ENCODE measurements at places on chromosomes 13 and 19.

GRCh38 chr19:44792281-44792680 is 14.6 kb downstream of the CBLC start:
- H3K4me3 ChIP-seq = no peak overlapping the region
- H3K27ac ChIP-seq = no peak overlapping the region
- DNase-seq = no peak

GRCh38 chr13:76035711-76036110 is 399.6 kb downstream of the LMO7 start:
- no peak for DNase-seq
- no peak overlapping the region for H3K4me3 ChIP-seq
- H3K27ac ChIP-seq = no peak overlapping the region
- no peaks in the 10 kb centered on the region for H3K36me3 ChIP-seq
- H3K27me3 ChIP-seq = no peaks in the 10 kb centered on the region

- DNase-seq = no peak
- H3K4me3 ChIP-seq = no peak overlapping the region
- no peak overlapping the region for H3K27ac ChIP-seq
- H3K36me3 ChIP-seq = no peaks in the 10 kb centered on the region
These were observed 2.7 kb downstream of the PROSER1 start for GRCh38 chr13:39035204-39035603.

DNA sequence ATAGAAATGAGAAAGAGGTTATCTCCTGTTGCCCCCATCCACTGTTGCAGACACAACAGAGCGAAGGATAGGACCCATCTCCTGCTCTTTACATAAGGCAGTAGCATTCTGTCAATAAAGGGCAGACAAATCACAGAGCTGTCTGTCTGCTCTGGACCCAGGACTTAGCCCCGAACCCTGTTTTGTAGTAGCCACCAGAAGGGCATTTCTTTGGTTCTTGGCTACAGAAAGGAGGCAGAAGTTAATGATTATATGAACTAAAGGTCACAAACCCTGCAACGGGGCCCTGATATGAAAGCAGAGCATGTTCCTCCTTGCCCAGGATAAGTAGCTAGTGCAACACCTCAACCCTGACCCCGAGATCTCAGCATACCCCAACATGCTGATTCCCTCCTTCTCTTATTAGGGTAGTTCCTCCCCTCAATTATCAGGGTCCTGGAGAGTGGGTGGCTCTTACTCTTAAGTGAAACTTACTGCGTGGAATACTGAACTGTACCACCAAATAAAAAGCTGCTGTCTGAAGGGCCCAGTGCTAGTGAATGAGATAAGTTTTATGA is 680.4 kb upstream of the SPRY2 start:
- no peak overlapping the region for H3K27ac ChIP-seq
- H3K36me3 ChIP-seq = no peaks in the 10 kb centered on the region
- DNase-seq = no peak

GRCh38 chr19:14107581-14108461 is 9.7 kb downstream of the PRKACA start:
- no peaks in the 10 kb centered on the region for H3K27me3 ChIP-seq
- no peak overlapping the region for H3K27ac ChIP-seq
- H3K4me1 ChIP-seq = peaks cover 5% of the 10 kb centered on the region
- DNase-seq = no peak
- H3K4me3 ChIP-seq = no peak overlapping the region

- no peaks in the 10 kb centered on the region for H3K4me1 ChIP-seq
- no peaks in the 10 kb centered on the region for H3K36me3 ChIP-seq
- no peak overlapping the region for H3K27ac ChIP-seq
- peaks cover 6% of the 10 kb centered on the region for H3K27me3 ChIP-seq
- DNase-seq = no peak
These were observed 29.6 kb downstream of the COL4A2 start for GRCh38 chr13:110336681-110337080.

- peaks cover 10% of the 10 kb centered on the region for H3K4me1 ChIP-seq
- H3K36me3 ChIP-seq = no peaks in the 10 kb centered on the region
- no peak overlapping the region for H3K27ac ChIP-seq
- DNase-seq = no peak
- no peak overlapping the region for H3K4me3 ChIP-seq
These were observed 128.8 kb upstream of the GJB6 start for GRCh38 chr13:20360835-20361412.

DNA sequence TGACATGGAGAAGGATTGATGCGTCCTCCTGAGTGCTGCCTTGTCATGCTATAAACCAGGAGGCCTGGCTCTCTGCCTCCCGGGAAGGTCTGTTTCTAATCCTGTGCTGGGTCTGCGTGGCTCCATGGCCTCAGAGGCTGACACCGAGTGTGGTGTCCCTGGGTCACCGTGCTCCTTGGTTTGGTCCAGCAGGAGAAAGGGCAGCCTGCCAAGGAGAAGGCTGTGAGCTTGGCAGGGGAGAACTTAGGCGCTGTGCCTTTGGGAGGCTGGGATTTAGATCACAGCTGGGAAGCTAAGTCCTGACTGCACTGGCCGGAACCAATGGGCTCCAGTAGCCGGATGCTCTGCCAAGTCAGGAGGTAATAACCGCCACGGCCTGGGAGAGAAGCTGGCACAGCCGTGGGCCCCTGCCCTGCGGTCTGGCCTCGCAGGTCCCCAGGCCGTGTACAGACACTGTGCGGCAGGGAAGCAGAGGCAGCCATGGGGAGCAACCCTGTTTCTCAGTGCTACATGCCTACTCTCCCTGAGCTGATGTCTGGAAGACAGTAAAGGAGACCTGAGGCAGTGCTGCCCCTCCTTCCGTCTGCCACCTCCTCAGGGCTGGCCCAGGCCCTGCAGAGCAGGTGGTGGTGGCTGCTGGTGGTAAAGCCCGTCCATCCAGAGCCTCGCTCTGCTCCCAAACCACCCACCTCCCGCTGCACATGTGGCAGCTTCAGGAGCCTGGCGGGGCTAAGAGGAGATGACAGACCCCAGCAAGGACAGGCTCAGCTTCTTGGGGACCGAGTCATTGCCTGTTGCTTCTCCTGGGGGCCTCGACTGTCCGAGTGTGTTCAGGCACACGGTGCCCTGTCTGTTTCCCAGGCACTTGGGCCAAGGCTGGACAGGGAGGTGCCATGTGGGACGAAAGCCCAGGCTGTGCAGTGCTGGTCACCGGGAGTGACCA is 44.9 kb downstream of the C13orf46 start:
- H3K4me1 ChIP-seq = no peaks in the 10 kb centered on the region
- no peaks in the 10 kb centered on the region for H3K27me3 ChIP-seq
- no peak overlapping the region for H3K4me3 ChIP-seq
- no peak overlapping the region for H3K27ac ChIP-seq

GRCh38 chr19:45296355-45296754 is 26.3 kb downstream of the CKM start:
- DNase-seq = no peak
- H3K36me3 ChIP-seq = no peaks in the 10 kb centered on the region
- H3K4me3 ChIP-seq = no peak overlapping the region
- peaks cover 27% of the 10 kb centered on the region for H3K4me1 ChIP-seq
- H3K27me3 ChIP-seq = no peaks in the 10 kb centered on the region
- H3K27ac ChIP-seq = no peak overlapping the region

DNA sequence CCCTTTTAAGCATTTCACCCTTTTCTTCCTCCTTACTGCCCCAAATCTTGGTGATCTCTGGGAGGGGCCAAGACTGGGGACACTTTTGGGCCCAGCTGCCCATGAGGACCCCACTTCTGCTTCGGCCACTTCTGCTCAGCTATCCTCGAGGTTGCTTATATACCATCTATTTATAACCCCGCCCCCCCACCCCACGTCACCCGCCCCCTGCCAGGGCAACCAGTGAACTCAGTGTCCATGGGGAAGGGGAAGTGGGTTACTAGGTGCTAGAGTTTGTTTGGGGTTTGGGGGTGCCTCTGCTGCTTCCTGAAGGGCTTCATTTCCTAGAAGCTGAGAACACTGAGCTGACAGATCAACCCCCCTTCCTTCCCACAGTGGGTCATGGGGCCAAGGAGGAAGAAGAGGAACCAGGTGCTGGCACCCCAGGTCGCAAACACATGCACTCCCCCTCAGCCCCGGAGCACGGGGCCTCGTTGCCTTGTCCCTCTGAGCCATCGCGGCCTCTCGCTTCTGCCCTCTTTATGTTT is 6.1 kb upstream of the ADGRE5 start:
- H3K27me3 ChIP-seq = no peaks in the 10 kb centered on the region
- DNase-seq = no peak
- no peaks in the 10 kb centered on the region for H3K36me3 ChIP-seq
- no peak overlapping the region for H3K27ac ChIP-seq
- H3K4me1 ChIP-seq = peaks cover 17% of the 10 kb centered on the region

GRCh38 chr13:94261163-94261562 is 218.3 kb downstream of the DCT start:
- H3K36me3 ChIP-seq = no peaks in the 10 kb centered on the region
- DNase-seq = no peak
- no peaks in the 10 kb centered on the region for H3K27me3 ChIP-seq
- no peak overlapping the region for H3K4me3 ChIP-seq
- no peaks in the 10 kb centered on the region for H3K4me1 ChIP-seq

- H3K36me3 ChIP-seq = peaks cover 1% of the 10 kb centered on the region
- no peaks in the 10 kb centered on the region for H3K27me3 ChIP-seq
- H3K4me3 ChIP-seq = peak overlapping the region; percentile 85
- peak; percentile 73 for DNase-seq
- peak overlapping the region; percentile 100 for H3K27ac ChIP-seq
- H3K4me1 ChIP-seq = peaks cover 28% of the 10 kb centered on the region
These were observed 505 bp upstream of the ZIC2 start for GRCh38 chr13:99980824-99981734.

DNA sequence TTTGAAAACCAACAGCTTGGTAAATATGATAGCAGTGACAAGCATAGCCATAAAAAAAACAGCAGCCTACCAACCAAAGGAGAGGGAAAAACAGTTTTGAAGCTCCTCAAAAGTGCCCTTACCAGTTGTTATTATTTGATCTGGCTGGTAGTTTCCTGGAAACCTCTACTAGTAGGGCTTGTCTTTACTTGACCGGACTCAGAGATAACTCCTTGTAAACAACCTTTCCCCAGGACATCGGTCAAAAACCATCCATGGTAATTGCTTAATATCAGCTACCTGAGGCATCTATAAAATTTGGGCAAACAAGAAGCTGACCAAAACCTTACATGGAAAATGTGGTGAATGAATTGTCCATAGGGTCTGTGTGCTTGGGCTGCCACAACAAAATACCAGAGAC is 210.9 kb downstream of the FGF14 start:
- no peak for DNase-seq
- no peaks in the 10 kb centered on the region for H3K4me1 ChIP-seq
- no peak overlapping the region for H3K4me3 ChIP-seq
- H3K27ac ChIP-seq = no peak overlapping the region
- no peaks in the 10 kb centered on the region for H3K27me3 ChIP-seq

GRCh38 chr13:105630431-105630830 is 905.0 kb downstream of the EFNB2 start:
- no peaks in the 10 kb centered on the region for H3K4me1 ChIP-seq
- no peak for DNase-seq
- no peak overlapping the region for H3K27ac ChIP-seq
- H3K27me3 ChIP-seq = no peaks in the 10 kb centered on the region
- no peaks in the 10 kb centered on the region for H3K36me3 ChIP-seq

DNA sequence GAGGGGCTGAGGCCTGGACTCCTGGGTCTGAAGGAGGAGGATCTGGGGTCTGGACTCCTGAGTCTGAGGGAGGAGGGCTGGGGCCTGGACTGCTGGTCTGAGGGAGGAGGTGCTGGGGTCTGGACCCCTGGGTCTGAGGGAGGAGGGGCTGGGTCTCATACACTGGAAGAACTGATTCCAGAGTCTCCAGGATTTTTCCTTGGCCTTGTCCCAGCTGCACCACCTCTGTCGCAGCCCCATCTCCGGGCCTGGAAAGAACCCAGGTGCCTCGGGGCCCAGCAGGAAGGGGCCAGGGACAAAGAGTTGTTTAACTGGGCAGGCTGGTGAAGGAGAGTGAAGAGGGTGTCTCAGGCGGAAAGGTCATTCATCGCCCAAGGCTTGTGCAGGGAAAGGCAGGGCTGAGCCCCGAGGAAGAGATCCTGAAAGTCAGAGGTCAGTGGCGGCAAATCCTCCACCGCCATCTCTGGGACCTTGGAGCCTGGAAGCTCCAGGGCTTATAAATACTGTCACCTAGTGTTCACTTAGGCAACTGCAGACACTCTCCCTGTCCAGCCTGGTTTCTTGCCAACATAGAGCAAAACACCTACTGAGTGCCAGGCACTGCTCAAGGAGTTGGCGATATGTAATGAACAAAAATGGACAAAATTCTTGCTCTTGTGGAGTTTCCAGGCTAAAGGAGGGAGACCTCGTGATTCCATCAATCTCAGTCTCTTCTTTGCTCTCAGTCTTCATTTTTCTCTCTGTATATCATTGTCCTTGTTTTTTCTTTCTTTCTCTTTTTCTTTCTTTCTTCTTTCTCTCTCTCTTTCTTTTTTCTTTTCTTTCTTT is 4.4 kb upstream of the KCNN4 start:
- peak overlapping the region; percentile 47 for H3K4me3 ChIP-seq
- no peaks in the 10 kb centered on the region for H3K36me3 ChIP-seq
- H3K4me1 ChIP-seq = peaks cover 57% of the 10 kb centered on the region
- DNase-seq = peak; percentile 79
- peak overlapping the region; percentile 94 for H3K27ac ChIP-seq
- H3K27me3 ChIP-seq = no peaks in the 10 kb centered on the region

DNA sequence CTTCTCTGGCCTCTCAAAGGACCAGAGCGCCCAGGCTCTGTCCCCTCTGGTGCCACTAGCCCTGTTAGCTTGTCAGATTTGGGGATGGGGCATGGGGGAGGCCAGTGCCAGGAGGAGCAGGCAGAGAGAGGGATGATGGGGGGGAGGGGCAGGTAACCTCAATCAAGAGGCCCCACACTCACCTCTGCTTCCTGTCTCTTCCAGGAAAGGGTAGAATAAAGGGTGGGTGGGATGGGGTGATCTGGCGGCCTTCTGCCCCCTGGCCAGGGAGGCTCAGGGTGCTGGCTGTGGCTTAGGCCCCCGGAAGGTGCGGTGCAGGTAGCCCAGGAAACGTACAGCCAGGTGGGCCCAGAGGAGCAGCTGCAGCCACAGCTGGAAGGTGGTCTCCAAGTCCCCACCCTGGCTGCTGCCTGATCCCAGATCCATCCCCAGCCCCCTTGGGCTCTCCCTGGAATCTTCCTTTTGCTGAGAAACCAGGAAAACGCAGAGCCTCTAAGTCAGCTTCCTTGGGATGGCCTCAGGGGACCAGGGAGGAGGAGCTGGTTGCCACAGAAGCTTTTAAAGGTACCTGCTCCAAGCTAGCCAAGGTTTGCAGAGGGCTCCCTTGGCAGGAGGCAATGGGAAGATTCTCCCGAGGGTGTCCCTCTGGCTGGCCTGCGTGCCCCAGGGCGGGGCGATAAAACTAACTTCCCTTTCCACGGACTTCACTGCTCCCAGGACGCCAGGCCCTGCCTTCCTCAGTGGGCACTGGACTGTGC is 5.3 kb downstream of the PRKACA start:
- DNase-seq = no peak
- H3K27ac ChIP-seq = peak overlapping the region; percentile 68
- H3K27me3 ChIP-seq = no peaks in the 10 kb centered on the region

- peaks cover 34% of the 10 kb centered on the region for H3K4me1 ChIP-seq
- H3K36me3 ChIP-seq = peaks cover 6% of the 10 kb centered on the region
- DNase-seq = no peak
- H3K4me3 ChIP-seq = no peak overlapping the region
- no peak overlapping the region for H3K27ac ChIP-seq
These were observed 14.2 kb downstream of the EGLN2 start for GRCh38 chr19:40813182-40813581.

DNA sequence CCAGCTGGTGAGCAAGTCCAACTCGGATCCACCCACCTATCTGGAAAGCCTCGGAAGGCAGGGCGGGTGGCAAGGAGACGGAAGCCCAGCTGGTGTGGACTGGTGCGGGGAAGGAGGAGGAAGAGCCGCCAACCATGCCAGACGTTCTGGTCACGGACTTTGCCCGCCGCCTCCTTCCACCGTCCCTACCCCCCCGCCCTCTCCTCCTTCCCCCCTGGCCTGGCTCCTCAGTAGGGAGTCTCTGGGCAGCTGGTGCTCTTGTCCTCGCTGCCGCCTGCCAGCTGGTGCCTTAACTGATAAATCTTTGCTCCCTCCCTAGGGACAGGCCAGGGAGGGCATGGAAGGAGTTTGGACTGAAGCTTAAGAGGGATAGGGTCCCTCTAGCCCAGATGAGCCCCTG is 4.8 kb downstream of the SYNGR4 start:
- H3K27ac ChIP-seq = no peak overlapping the region
- no peaks in the 10 kb centered on the region for H3K27me3 ChIP-seq
- H3K36me3 ChIP-seq = no peaks in the 10 kb centered on the region

Data from HCT116 (cell line).